ENCODE measurements at places on chromosomes 3 and 15.
A peak's percentile ranks its signal among the peaks of the same experiment; 100 is the strongest.

DNA sequence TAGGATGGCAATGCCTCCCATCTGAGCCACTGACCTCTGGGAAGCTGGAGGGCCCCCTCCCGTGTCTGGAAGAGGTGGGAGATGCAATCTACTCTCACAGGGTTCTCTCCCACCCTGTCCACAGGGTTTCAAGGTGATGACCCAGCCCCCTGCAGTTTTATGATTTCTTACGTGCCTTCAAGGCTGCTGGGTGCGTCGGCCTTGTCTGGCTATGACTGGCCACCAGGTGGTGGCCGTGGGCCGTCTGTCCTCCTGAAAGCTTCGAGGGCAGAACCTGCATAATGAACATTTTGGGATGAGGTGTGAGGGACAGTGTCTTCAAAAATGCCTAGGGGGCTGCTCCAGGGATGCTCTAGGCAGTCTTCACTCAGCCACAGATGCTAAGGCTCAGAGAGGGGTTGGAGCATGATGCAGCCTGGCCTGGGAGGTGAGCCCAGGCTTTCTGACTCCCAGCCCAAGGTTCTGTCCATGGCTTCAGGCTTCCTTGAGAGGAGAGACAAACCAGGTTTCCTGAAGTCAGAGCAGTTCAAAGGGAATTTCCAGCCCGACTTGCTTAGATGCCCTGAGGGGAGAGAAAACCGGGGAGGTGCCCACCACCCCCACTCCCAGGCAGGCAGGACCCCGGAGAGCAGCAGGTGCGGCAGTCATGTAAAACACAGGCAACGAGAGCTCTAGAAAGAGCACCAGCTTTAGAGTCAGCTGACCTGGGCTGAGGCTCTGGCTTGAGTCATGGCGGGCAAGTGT, 18.7 kb downstream of the ISG20 start:
- DNase-seq: peak; percentile 21

DNA sequence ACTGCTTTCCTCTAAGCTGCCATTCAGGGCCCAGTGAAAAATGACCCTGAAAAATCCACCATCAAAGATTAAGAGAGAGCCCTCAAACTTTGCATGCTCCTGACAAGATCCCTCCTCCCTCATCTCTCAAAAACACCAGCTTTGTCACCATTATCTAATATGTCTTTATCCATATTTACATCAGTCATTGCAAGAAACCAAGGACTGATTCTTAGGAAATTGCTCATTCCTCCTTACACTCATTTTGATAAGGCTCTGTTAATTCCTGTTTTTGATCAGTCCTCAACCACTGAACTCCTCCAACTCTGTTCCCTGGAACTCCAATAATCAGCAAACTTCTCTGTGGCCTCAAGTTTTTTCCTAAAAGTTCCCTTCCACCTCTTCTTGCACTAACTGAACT, 51.8 kb downstream of the CD200 start:
- DNase-seq: no peak

DNA sequence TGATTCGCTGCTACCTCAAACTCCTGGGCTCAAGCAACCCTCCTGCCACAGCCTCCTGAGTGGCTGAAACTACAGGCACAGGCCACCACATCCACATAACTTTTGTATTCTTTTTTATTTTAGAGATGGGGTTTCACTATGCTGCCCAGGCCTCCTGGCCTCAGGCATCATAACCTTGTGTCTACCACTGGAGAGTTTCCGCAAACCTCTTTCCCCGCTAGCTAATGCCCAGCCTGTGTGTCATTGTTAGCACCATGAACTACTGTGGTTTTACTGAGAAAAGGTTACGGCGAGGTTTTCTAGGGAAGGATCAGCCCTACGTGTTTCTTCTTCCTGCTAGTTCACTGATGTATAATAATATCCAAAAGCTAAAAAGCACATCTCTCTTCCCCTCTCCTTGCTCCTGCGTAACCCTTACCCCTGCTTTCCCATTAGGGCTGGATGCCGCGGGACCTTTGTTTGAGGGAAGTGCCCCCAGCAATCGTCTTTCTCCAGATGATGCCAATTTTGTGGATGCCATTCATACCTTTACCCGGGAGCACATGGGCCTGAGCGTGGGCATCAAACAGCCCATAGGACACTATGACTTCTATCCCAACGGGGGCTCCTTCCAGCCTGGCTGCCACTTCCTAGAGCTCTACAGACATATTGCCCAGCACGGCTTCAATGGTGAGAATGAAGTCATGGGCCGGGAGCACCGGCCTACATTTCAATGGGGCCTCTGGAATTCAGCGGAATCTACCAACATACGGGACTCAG, 113.7 kb downstream of the LIPC start:
- DNase-seq: no peak

DNA sequence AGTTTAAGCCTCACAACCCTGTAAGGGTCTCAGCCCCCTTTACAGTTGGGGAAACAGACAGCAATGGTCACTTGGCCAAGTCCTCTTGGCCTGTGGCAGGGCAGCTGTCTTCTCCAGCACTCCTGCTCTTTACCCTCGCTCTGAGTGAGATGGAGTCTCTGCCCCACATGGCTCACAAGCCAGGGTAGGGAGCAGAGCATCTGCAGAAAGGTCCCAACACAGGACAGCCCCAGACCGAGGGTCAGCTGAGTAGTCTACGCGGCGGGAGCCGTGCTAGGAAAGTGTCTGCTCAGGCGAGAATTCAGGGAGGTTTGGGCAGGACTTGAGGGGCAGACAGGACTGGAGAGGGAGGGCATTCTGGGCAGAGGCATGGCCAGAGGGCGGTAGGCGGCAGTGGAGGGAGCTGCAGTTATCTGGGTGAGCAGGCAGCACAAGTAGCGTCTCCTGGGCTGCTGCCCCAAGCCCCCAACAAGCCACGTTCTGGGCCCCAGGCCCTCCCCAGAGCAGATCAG, 18.3 kb upstream of the LAMP3 start:
- DNase-seq: no peak

DNA sequence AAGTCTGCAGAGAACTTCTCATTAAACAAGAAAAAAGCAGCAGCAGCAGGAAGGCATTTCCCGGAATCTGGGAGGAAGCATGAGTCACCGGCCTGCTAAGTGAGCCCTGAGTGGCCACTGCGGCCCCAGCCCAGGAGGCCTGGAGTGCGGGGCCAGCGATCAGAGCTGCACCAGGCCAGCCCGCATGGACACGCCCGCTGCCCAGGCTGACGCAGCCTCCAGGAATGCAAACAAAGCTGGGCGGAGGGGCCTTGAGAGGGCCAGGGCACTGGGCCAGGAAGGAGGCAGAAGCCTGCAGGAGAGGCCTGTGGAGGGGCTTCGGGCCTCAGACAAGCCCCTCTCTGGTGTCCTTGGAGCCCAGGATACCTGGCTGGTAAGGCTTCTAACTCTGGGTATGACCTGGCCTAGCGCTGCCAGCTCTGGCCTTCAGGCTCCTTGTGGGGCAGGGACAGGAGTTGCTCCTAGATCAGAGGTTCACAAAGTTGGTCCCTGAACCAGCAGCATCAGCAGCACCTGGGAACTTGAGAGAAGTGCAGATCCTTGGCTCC, 101.2 kb downstream of the SMAD6 start:
- DNase-seq: no peak

DNA sequence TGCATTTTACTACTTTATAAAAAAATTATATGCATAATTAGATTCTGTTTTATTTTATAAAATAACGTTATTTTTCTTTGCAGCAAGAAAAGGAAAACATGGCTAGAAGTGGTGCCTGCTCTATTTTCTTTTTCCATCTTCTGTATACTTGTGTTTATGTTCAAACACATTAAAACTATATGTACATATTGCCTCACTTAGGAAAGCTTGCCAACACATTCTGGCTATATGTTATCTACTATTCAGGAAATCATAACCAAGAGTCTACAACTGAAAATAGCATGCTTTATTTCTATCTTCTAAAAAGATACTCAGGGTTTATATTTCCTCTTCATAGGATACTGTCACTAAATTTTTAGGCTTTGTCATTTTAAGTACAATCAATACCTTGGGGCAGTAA, 90.2 kb upstream of the KCNMB2 start:
- no peak for DNase-seq

DNA sequence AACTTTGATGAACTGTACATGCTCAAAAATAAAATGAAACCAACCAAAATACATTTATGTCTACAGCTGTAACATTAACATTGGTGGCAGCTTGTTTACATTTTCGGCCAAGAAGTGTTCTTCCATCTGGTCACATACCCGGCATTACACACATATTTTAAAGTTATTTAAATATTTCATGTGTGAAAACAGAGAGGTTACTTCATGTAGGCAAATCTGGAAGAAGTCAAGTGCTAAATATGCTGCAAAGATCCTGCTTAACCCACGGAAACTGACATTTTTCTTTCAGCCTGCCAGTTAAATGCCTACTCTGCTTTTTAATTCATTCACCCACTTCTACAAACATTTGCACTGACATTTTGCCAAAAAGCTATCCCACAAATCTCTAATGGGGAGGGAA, 69.7 kb downstream of the MB21D2 start:
- DNase-seq: no peak

- DNase-seq: no peak
Measured at GRCh38 chr15:60110909-60111308, 106.8 kb downstream of the FOXB1 start.

- no peak for DNase-seq
Measured at GRCh38 chr3:135412475-135412874, 553.1 kb upstream of the PPP2R3A start.

DNA sequence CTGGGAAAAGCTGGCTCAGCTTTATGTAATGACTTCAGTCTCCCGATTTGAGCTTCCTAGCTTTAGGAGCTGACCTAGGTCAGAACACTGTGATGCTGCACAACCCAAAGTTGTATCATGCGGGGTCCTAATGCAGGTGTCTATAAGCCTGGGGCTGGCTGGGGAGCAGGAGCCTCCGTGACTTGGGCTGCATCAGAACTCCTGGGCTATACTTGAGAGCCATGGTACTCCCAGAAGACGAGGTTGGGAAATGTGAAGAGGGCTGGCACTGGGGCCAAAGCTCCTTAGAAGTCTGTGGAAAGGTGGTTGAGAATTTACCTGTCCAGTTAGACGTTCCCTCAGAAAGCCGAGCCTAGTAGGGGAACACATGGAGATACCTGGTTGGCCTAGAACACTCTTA, 57.0 kb downstream of the BSN start:
- no peak for DNase-seq

DNA sequence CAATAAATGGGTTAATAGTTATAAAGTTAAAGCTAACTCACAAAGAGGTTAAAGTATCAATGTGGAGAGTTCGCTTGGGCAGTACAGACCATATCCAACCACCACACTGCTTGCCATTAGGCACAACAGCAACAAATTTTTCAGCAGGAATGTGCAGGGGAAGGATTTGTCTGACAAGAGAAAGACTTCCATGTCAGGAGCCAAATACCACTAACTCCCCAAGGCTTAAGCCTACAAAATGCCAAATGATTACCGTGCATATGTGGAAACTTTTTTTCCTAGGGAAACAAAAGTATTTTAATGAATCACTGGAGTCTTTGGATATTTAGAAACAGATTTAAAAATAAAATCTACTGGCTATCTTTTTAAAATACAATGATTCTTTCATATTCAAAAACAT, 8.1 kb downstream of the VGLL3 start:
- DNase-seq: no peak

- no peak for DNase-seq
Measured at GRCh38 chr15:82789491-82789890, 16.4 kb downstream of the FSD2 start.

DNA sequence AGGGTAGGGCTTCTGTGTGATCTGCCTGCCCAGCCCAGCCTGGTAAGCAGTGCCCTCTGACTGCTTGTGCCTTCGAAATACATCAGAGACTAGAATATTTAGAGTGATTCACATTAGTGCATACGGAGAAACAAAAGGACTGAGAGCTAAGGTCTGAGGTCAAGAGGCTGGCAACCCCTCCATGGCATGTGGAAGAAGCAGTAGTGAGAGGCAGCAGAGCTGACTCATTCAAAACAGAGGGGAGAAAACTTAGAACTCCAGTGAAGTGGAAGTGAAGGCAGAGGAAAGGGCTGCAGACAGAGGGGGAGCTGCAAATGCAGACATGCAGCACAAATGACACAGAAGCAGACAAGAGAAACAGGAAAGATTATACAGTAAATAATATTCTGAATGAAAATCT, 61.6 kb downstream of the ULK4 start:
- DNase-seq: no peak

GRCh38 chr3:116440196-116440595, 5.1 kb downstream of the LSAMP start:
- no peak for DNase-seq

DNA sequence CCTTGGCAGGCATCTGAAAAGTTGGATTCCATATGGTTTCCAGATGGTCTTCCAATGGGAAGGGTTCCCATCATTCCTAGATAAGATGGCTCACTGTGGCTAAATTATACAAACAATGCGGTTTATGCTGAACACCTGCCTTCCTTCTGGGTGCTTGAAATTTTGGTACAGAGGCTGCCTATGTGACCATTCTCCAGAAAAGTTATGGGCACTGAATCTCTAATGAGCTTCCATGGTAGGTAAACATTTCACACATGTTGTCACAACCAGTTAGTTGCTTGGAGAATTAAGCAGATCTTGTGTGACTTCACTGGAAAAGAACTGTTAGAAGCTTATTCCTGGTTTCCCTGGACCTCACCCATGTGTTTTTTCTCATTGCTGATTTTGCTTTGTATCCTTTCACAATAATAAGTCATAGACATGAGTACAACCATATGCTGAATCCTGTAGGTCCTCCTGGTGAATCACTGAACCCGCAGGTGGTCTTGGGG, 30.1 kb downstream of the PLOD2 start:
- no peak for DNase-seq

GRCh38 chr3:106276151-106276550, 407.3 kb upstream of the CBLB start:
- no peak for DNase-seq
